ENCODE measurements at places on chromosomes 7 and 10.

GRCh38 chr7:157392256-157393037 is 55.6 kb downstream of the DNAJB6 start:
- no peak for DNase-seq

- DNase-seq: no peak
Observed at GRCh38 chr10:82358486-82359099, 483.6 kb downstream of the NRG3 start.

- DNase-seq: no peak
Observed at GRCh38 chr7:18505870-18506460, 10.4 kb downstream of the HDAC9 start.

- no peak for DNase-seq
Observed at GRCh38 chr7:150983893-150984368, 5.8 kb upstream of the KCNH2 start.

- DNase-seq: no peak
Observed at GRCh38 chr10:31757386-31757791, 171.2 kb downstream of the ARHGAP12 start.

DNA sequence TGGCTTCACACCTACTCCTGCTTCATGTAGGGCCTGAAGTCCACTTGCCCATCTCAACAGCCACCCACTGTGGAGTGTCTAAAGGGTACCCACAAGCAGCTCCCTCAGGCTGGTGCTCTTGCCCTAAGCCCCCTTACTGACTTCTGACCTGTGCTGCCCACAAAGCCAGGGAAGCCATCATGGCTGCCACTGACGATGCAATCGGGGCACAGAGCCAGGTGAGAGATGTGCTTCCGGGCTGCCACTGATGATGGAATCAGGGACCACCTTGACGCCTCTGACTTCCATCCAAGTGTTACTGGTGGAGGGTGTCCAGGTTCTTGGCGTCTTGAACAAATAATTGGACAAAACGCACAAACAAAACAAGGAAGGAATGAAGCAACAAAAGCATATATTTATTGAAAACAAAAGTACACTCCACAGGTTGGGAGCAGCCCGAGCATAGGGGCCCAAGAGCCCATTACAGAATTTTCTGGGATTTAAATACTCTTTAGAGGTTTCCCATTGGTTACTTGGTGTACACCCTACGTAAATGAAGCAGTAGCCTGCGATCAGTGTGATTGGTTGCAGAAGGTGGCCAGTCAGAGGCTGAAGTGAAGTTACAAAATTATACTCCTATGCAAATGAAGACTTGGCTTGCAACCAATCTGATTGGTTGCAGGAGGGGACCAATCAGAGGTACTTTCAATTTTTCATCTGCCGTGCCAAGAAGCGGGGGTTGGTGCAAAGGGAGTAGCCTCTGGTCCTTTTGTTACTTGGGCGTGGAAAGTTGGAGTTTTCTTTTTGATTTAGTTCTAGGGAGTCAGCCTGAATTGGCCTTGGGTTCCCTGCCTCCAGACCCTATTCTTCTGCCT is 4.5 kb downstream of the CPA2 start:
- DNase-seq: no peak

- DNase-seq: no peak
Observed at GRCh38 chr7:24800667-24801066, 43.4 kb upstream of the GSDME start.

GRCh38 chr10:93072713-93073538 is 767 bp upstream of the CYP26A1 start:
- no peak for DNase-seq

DNA sequence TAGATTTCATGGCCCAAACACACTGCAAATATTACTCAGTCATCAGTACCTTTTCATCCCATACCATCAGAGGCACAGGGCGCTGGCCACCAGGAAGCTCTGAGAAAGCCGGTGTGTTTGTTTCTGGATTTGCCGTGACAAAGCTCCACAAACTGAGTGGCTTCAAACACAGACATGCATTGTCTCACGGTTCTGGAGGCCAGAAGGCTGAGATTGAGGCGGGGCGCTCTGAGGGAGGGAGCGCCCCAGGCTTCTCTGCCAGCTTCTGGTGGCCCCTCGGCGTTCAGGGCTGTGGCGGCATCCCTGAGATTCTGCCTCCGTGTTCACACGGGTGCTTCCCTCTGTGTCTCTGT is 3.7 kb upstream of the TTYH3 start:
- no peak for DNase-seq

DNA sequence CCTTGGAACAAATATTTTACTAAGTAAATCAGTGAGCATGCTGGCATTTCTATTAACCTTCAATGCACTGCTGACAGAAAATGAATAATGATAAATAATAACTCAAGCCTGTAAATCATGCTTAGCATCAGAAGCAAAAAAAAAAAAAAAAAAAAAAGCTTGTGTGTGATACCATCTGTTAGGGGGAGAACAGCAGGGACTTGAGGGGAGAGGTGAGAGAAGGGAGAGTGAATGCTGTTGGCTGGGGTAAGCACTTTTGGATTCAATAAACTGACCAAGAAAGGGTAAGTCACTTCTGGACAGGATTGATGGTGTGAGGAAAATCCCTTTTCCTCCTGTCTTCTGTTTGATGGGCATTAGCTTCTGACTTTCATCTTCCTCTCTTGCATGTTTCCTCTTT is 996.4 kb downstream of the KCNMA1 start:
- DNase-seq: no peak

- DNase-seq: no peak
Observed at GRCh38 chr10:120538091-120538490, 81.1 kb downstream of the PLPP4 start.
